Stimulated activated CD8-positive, alpha-beta memory T cell treated with anti-CD3 and anti-CD28 coated beads, Interleukin-7, amount 100 ng/mL, for 24 hours (primary cell): ENCODE measurements at places on chromosomes 3 and 15.
A peak's percentile ranks its signal among the peaks of the same experiment; 100 is the strongest.

- no peak for DNase-seq
Measured at GRCh38 chr15:75051191-75051608, 27.8 kb downstream of the PPCDC start.

DNA sequence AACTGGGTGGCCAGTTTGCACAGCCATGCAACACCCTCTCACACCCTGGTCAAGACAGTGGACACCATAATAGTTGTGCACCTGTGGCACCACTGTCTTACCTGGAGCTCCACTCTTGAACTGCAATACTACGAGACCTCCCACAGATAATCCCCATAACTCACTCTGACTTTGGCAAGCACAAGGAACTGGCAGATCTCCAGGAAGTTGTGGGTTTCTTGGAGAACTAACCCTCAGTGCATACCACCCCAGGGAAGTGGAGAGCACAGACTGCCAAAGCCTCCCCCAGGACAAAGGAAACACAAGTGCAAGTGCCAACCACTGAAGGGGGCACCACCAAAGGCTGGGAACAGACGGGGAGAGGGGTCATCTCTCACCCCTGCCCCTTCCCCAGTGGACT lies 318.6 kb downstream of the SUCLG2 start:
- DNase-seq: no peak

GRCh38 chr15:77998592-77998991 lies 78.9 kb downstream of the TBC1D2B start:
- DNase-seq: no peak

GRCh38 chr15:62066663-62067447 lies at the start of gene C2CD4A:
Gene C2CD4A (plus strand): TSS chr15:62066977. CDS start chr15:62067614, 637 bp downstream.
- DNase-seq: no peak

- DNase-seq: no peak
Measured at GRCh38 chr15:99090011-99090699, 14.7 kb upstream of the SYNM start.

DNA sequence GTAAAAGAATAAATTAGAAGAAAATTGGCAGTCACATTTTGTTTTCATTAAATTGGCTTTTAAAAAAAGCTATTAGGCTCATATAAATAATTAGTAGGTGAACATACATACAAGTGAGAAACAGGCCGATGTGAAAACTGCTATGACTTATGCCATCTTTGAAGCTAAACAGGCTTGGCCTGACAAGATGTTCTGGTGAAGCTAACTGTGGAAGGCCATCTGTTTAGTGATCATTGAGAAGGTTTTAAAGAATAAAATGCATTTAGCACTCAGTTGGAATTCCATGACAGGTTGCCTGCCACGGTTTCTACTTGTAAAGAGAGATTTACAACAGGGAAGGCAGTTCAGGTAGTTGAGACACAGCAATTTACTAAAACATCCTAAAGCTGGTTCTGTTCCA lies 264.0 kb upstream of the AGTR1 start:
- no peak for DNase-seq

- no peak for DNase-seq
Measured at GRCh38 chr3:112767177-112767576, 79.5 kb downstream of the CD200R1L start.

- DNase-seq: no peak
Measured at GRCh38 chr3:50435371-50436113, 67.9 kb downstream of the CACNA2D2 start.

- DNase-seq: no peak
Measured at GRCh38 chr3:150607267-150608065, 4.3 kb downstream of the SELENOT start.

- DNase-seq: peak; percentile 30
Measured at GRCh38 chr15:84878504-84878903, 6.0 kb upstream of the SLC28A1 start.

- no peak for DNase-seq
Measured at GRCh38 chr3:194423317-194423716, 24.3 kb upstream of the GP5 start.
